Kidney (tissue), 22 donors: ENCODE measurements at places on chromosomes 5 and 9.

DNA sequence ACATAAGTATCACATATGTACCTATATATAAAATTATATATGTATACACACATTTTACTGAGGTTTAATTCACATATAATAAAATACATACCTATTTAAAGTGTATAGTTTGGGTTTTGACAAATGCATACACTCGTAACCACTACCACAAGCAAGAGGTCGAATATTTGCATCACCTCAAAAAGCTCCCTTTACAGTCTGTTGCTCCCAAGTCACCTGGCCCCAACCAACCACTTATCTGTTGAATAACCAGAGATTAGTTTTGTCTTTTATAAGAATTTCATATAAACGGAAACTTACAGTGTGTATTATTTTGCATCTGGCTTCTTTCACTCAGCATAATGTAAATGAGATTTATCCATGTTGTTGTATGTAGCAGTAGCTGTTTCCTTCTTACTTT, 218.9 kb downstream of the MAT2B start:
- no peak for DNase-seq

DNA sequence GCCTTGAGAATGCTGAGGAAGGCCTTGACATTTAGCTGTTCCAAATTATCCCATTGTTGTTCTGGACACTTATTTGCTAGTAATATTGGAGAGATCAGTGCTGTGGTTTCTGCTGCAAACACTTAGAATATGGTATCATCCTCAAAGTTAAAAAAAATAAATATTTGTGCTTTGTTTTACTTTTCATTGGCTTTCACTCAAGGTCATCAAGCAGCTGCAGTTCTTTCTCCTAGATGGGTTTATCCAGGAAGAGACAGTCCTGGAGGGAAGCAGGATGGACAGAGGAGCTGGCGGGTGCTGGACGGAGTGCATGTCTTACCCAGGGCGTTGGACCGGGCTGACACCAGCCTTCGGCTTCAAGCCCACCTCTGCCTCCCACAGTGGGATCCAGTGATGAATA, 193.6 kb downstream of the MTRR start:
- no peak for DNase-seq

DNA sequence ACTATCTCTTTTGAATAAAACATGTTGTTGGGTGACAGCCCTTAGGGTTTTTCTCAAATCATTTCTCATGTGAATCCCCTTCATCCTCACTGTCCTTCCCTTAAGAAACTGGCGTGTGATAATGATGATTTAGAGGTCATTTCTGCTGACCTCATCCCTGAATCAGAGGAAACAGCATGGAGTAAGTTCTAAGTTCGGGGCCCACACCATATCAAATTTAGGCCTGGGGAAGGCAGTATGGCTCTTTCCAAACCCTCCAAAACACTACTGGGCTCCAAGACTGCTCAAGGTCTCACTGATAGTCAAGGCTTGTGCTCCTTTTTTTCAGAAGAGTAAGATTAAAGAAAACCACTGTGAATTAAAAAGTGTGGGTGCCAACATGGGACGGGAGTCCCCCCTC, 872 bp upstream of the SMIM3 start:
- no peak for DNase-seq

DNA sequence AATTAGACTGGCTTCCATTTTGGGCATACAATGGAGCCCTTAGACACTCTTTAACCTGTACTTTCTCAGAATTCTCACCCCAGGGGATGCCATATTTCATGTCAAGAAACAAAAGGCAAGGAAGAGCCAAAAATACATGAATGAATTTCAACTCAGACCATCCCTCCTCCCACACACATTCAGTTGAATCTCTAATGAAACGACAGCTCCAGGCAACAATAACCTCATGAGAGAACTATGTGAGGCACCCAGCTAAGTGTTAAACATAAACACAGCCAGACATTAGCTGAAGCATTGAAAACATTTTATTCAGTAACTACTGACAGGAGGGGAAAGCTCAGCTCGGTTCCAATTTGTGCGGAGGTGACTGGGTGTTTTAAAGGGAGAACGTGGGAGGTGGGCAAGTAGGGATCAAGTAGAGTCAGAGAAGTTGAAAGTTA, 1359.1 kb upstream of the CDH9 start:
- DNase-seq: no peak

DNA sequence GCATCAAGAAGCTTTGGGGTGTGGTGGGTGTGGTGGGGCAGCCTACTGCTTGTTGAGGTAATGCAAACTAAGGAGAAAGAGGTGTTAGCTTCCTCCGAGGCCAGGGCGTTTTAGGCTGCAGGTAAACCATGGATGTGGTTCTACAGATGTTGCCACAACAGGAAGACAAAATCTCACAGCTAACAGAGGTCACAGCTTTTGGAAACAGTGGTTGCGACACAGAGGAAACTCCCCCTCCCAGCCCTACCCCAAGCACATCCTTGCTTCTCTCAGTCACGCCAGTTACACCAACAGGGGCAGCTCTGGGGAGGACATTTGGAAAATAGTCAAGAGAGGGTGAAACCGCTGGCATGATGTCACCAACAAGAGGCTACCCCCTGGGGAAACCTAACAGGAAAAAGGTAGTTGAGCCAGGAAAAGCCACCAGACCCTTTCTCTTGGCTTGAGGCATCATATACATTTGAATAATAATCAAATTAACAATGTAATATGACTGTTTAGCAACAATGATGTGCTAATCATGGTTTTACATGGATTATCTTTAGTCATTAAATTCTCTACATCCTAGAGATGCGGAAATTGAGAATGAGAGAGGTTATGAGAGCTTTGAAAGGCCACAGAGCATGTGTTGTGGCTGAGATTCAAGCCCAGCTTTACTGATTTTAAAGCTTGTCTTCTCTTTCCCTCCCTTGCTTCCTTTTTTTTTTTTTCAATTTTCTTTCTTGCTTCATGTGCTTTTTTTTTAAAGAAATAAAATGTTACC, 82.2 kb upstream of the IL12B start:
- DNase-seq: no peak

DNA sequence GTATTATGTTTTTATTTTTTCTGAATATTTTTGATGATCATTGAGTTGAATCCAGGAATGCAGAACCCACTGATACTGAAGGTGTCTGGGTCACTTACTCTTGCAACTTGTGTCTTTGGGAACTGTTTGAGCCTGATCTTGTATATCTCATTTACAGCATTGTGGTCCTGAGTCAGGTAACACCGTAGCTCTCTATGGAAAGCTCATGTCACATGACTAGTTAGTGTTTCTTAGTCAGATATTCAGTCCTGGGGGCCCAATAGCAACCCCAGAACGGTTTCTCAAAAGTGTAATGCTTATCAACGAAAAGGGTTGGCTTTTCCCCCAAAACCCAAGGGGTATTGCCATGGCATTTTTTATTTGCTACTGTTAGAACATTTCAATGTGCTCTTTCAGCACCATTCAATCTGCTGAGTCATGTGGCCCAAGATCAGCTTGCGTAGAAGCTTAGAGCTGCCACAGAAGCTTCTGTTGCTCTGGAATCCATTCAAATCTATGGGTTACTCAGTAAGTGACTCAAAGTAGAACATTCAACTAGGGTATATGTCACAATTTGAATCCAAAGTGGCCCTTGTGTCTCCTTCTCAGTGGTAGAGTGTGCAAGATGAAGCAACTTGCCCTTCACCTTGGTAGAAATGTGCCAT, 12.1 kb upstream of the PTAR1 start:
- DNase-seq: no peak
